Mesenchymal stem cell (in vitro differentiated cells and primary cell): ENCODE measurements at places on chromosomes 5 and 9.

DNA sequence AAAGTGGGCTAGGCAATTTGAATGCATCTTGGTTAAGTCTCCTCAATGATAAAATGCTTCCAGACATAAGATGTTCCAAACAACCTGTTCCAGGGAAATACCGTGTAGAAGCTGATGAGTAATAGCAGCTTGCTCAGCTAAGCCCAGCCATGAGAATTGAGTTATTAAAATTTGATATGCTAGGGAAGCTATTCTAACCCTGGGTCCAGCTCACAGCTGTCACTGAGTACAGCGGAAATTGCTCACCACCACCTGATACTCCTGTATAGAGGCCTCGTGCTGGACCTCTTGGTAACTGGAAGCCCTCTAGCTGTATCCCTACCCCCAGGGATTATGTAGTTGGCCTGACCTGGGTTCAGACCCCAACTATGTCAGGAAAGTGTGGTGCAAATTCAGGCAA, 521.3 kb upstream of the TRPC7 start:
- DNase-seq: no peak

- DNase-seq: peak; percentile 18
These were observed 32.4 kb downstream of the NNT start for GRCh38 chr5:43635374-43635773.

- peak; percentile 95 for DNase-seq
These were observed 211.2 kb downstream of the NXNL2 start for GRCh38 chr9:88746029-88746742.

DNA sequence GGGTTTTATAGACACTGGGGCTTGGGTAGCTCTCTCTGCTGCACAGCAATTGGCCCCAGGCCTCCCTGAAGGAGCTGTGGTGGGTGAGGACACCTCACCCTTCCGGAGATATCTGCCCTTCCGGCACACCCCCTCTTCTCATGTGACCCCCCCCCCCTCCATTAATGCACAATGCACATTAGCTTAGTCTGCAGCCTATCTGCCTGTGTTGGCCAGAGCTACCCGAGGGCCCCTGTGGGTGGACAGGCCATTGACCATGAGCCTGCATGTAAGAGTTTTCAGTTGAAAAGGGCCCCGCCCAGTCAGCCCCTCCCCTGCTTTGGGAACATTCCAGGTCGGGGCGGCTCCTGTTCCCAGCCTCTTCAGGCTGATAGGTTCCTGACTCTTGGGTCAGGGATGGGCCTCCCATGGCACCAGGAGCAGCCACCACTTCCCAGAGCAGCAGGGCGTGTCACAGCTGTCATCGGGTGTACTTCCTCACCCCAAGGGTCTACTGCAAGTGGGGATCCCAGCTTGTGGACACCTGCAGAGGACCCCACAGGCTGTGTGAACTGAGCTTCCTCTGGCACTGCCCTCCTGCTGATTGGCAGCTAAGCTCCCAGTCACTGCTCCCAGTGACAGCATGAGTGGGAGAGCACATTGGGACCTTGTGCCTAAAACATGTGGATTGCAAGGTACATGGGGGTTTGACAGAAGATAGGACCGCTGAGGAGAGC, 17.8 kb downstream of the PHF2 start:
- DNase-seq: no peak
